ENCODE measurements at places on chromosomes 3 and 15. TPM values are rescaled to one million over a fixed set of nuclear protein-coding genes. Genes with fewer than 3 reads are reported as not detected.

MORC1 gene
- not detected for total RNA-seq

GMPS gene
- 45.7 TPM for total RNA-seq

SERPINI2 gene
- not detected for total RNA-seq

GABRG3 gene
- total RNA-seq = not detected

TNFAIP8L3 gene
- total RNA-seq = 1.0 TPM

ABHD14A gene
- 10.4 TPM for total RNA-seq

MINAR1 gene
- 0.14 TPM for total RNA-seq

CLASP2 gene
- total RNA-seq = 21.1 TPM

CCDC39 gene
- total RNA-seq = not detected

P2RY1 gene
- 6.6 TPM for total RNA-seq

SYNPR gene
- not detected for total RNA-seq

CCR3 gene
- total RNA-seq = not detected

MAP1A gene
- 0.51 TPM for total RNA-seq

ARGFX gene
- total RNA-seq = not detected

CNTN4 gene
- not detected for total RNA-seq

ERC2 gene
- 0.56 TPM for total RNA-seq

SEMA5B gene
- total RNA-seq = 0.37 TPM

KLHL6 gene
- 0.07 TPM for total RNA-seq

SNTN gene
- not detected for total RNA-seq

TIMP4 gene
- not detected for total RNA-seq

CIP2A gene
- 15.2 TPM for total RNA-seq

STARD9 gene
- 1.3 TPM for total RNA-seq

PROS1 gene
- total RNA-seq = 4.3 TPM

KNG1 gene
- not detected for total RNA-seq

DPP8 gene
- total RNA-seq = 17.0 TPM

TJP1 gene
- 46.3 TPM for total RNA-seq

POLQ gene
- 4.9 TPM for total RNA-seq

PRSS50 gene
- total RNA-seq = not detected

GOLGA8T gene
- total RNA-seq = not detected

CLRN1 gene
- not detected for total RNA-seq

ARHGAP31 gene
- 2.3 TPM for total RNA-seq

SH2D7 gene
- not detected for total RNA-seq

ST8SIA2 gene
- not detected for total RNA-seq

HESX1 gene
- not detected for total RNA-seq

GOLGA6L10 gene
- total RNA-seq = not detected

DNAJC13 gene
- 20.2 TPM for total RNA-seq

ADGRG7 gene
- not detected for total RNA-seq

CCR2 gene
- total RNA-seq = not detected

GOLGA8R gene
- 0.60 TPM for total RNA-seq

SPINK8 gene
- not detected for total RNA-seq

TERC gene
- total RNA-seq = 199 TPM

Data from airway epithelial cell (primary cell).